ENCODE measurements at places on chromosomes 13 and 19.
A peak's percentile ranks its signal among the peaks of the same experiment; 100 is the strongest.

DNA sequence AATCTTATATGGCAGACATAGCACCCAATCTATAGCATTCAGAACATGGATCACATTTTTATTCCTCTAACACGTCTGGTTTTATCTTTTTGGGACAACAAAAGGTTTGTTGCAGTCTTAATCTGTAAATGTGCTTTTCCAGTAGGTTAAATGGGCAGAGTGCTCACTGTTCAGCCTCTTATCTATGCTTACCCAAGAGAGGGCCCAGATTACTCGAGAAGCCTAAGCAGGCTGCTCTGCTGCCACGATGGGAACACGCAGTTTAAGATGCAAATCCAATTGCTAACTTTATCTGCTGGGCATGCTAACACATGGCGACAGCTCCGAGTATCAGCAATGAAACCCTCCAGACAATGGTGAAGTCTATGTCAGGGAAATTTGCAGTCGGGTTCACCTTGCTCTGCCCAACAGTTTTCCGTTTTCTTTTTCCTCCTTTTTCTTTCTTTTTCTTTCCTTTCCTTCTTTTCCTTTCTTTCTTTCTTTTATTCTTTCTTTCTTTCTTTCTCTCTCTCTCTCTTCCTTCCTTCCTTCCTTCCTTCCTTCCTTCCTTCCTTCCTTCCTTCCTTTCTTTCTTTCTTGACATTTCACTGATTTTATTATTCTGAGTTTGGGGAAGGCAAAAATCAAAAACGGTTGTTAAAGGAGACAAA is 115.3 kb downstream of the RBM26 start:
- no peak for DNase-seq

DNA sequence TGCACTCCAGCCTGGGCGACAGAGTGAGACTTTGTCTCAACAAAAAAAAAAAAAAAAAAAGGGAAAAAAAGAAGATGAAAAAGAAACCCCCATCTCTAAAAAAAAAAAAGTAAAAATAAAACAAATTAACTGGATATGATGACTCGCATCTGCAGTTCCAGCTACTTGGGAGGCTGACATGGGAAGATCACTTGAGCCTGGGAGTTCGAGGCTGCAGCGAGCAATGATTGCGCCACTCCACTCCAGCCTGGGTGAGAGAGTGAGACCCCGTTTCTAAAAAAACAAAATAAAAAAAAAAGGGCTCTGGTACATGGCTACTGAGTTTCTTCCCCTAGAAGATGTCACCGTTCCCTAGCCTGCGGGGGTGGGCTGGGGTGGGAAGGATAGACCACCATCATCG is 2.4 kb upstream of the CATSPERG start:
- no peak for DNase-seq

- no peak for DNase-seq
Measured at GRCh38 chr13:44237276-44237767, 136.3 kb upstream of the SERP2 start.

DNA sequence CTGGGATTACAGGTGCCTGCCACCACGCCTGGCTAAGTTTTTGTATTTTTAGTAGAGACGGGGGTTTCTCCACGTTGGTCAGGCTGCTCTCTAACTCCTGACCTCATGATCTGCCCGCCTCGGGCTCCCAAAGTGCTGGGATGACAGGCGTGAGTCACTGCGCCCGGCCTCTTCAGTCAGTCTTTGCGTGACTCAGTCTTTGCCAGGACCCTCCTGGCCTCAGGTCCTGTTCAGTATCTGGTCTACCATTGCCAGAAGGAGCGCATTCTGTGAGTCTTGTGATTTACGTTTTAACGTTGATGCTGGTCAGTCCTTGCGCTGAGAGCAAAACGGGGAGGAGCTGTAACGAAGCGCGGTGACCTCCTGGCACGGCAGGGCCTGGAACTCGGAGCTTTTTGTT is 7.6 kb upstream of the HMG20B start:
- DNase-seq, result no peak

DNA sequence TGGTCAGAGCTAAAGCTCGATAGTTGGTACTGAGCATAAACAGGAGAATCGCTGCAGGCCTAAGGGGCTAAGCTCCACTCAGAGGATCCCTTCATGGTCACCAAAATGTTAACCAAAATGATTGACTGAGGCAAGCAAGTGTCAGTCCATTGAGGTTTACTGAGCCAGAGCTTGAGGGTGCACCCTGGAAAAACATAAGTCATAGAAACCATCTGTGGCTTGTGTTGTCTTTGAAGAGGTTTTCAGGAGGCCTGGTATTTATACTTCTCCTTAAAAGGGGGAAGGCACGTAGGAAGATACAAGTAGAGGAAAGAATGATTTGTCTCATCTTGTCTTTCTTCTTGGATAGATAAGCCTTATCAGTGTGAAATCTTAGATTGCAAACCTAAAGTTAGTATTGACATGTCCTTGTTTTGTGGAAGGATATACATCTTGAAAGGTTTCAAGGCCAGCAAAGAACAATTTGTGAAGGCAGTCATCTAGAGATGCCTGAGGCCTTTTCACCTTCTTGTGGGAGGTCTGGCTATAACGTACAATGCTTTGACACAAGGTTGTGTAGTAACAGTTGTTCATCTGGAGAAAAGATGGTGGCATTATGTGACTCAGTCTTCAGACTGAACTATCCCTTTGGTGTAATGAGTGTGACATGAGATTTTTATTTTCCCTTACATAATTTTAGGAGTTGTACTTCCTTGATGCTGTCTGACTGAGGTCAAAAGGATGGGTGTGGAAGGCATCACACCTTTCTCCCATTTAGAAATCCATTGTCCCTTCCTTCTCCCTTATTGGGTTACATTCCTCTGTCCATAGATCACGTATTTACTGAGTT is 14.7 kb upstream of the CEACAM6 start:
- no peak for DNase-seq

DNA sequence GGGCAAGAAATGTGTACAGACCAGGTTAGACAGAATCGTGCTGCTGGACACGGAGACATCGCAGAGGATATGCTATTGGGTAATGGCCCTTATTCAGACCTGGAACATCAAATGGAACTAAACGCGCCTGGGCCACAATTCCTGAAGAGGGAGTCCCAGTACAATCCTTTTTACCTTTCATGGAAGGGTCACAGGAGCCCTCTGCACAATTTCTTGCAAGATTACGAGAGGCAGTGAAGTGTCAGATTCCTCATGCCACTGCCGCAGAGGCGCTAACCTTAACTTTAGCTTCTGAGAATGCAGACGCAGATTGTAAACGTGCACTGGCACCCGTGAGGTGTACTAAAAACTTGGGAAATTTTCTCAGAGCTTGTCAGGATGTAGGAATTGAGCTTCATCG is 18.1 kb downstream of the CLEC4M start:
- no peak for DNase-seq

DNA sequence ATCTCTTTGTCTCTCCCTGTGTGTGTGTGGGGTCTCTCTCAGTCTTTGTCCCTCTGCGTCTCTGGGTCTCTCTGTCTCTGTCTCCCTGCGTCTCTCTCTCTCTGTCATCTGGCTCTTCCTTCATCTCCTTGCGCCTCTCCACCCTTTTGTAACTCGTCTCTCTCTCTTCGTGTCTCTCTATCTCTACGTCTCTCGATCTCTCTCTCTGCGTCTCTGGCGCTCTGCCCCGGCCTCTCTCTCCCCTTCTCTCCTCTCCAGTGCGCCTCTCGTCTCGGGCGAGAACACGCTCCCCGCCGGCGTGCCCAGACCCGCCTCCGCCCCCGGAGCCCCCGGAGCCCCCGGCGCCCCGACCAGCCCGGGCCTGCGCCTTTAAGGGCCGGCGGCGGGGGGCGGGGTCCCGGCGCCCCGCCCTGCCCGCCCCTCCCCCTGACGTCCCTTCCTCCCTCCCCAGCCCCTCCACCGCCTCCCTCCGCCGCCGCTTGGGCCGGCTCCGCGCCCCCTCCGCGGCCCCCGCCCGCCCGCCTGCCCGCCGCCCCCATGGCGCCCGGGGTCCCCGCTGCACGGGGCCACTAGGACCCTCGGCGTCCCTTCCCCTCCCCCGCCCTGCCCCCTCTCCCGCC is at the start of gene MARK4:
Gene MARK4, plus strand, starts transcription at position 440 of the 620 bp plus-strand sequence. CDS start 318 bp downstream, outside the sequence.
- peak; percentile 74 for DNase-seq

GRCh38 chr13:65292488-65292901 is 1937.6 kb downstream of the PCDH9 start:
- no peak for DNase-seq

- no peak for DNase-seq
Measured at GRCh38 chr13:103803349-103803748, 737.1 kb upstream of the SLC10A2 start.

GRCh38 chr19:35545001-35545854 is at the start of gene TMEM147:
Gene TMEM147, plus strand, starts transcription at chr19:35545626. Its CDS starts 114 bp downstream, at chr19:35545740.
- DNase-seq, result peak; percentile 87

DNA sequence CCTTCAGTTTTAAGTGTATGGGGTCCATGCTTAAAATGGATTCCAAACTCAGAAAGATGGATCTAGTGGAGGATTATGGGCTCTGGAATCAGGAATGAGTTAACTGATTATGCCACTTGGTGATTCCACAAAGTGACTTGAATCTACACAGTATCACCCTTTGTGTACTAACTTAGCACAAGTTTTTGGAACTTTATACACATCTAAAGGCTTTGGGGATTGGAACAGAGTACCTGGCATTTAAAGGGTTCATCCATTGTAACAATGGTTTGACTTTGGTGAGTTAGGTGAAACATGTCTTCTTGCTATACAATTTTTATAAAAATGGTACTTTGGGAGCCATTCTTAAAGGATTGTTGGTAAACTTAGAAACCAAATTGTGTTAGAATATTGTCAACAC is 1.1 kb downstream of the RPL21 start:
- no peak for DNase-seq
